Esophagus squamous epithelium (tissue), 5 donors: ENCODE measurements at places on chromosomes 3 and 15.

DNA sequence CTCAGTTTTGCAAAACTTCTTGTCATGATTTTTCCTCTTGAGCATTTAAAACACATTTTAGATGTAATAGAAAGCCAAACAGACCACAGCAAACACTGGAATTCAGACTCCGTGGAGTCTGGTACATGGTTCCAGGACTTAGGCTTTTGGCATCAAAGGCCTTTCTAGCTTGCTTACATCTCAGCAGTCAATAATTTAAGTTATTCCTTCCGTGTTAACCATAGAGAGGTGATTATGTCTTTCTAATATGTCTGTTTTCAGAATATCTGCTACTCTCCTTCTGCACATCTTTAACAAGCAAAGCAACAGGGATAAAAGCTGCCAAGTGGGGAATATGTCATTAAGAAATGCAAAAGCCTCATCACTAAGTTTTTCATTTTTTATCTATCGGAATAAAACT is 171.7 kb upstream of the CRBN start:
- H3K4me3 ChIP-seq = no peak overlapping the region
- no peak for DNase-seq
- no peaks in the 10 kb centered on the region for H3K27me3 ChIP-seq
- no peak overlapping the region for H3K27ac ChIP-seq

DNA sequence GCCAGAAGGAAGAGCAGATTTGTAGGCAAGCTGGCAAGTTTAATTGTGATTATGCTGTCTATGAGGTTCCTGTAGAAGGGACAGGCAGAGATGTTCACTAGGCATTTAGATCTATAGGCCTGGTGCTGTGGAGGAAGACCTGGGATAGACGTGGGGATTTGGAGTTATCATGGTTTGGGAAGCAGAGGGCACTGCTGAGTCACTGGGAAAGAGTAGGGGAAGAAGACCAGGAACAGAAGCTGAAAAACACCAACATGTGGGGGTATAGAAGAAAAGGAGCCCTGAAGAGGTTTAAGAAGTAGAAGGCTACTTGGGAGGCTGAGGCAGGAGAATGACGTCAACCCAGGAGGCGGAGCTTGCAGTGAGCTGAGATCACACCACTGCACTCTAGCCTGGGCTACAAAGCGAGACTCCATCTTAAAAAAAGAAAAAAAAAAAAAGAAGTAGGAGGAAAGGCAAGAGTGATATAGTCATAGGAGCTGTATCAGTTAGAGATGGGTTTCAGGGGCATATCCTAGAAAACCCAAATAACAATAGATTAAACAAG is 19.3 kb downstream of the GRK7 start:
- DNase-seq = no peak
- H3K4me1 ChIP-seq = no peaks in the 10 kb centered on the region
- no peaks in the 10 kb centered on the region for H3K36me3 ChIP-seq
- no peak overlapping the region for H3K4me3 ChIP-seq

DNA sequence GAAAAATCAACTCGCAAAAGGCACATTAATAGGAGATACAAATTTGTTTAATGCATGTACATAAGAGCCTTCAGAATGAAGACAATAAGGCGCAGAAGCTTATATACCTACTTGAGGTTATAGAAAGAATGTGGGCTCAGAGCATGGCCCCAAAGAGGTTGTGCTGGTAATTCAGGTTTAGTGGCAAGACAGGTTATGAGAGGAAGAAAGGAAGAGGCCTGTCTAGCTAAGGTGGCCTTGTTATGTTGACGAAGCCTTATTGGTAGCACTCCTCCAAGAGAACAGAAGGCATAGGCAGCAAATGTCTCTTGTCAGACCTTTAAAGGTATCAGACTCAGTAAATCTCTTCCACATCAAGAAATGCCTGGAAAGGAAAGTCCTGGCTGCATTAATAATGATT is 290.8 kb downstream of the MCTP2 start:
- no peak overlapping the region for H3K27ac ChIP-seq
- no peak for DNase-seq
- no peaks in the 10 kb centered on the region for H3K36me3 ChIP-seq
- H3K27me3 ChIP-seq = no peaks in the 10 kb centered on the region
- no peak overlapping the region for H3K4me3 ChIP-seq

GRCh38 chr3:185693985-185694653 is 108.0 kb downstream of the SENP2 start:
- no peaks in the 10 kb centered on the region for H3K36me3 ChIP-seq
- no peak for DNase-seq
- H3K4me1 ChIP-seq = no peaks in the 10 kb centered on the region
- H3K4me3 ChIP-seq = no peak overlapping the region
- no peak overlapping the region for H3K27ac ChIP-seq
- no peaks in the 10 kb centered on the region for H3K27me3 ChIP-seq

GRCh38 chr15:99169769-99170311 is 65.0 kb downstream of the SYNM start:
- DNase-seq = no peak
- peak overlapping the region; percentile 87 for H3K27ac ChIP-seq
- peaks cover 7% of the 10 kb centered on the region for H3K4me1 ChIP-seq
- no peaks in the 10 kb centered on the region for H3K27me3 ChIP-seq
- no peak overlapping the region for H3K4me3 ChIP-seq
- peaks cover 89% of the 10 kb centered on the region for H3K36me3 ChIP-seq
